ENCODE measurements at places on chromosomes 12 and 14.

DNA sequence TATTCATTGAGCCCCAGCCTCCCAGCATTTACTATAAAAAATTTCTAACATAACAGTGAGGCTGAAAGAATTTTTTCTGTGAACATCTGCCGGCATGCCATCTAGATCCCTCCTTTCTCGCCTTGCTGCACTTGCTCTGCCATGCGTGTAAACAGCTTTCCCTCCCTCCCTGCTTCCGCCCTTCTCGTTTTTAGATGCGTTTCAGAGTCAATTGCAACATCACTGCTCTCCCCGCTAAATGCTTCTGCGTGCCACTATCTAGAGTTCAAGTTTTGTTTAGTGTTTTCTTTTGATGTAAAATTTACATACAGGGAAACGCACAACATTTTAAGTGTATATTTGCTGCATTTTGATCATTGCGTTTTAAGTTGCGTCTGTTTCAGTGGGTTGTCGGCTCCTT lies 83.6 kb downstream of the CCDC92 start:
- no peak for DNase-seq

DNA sequence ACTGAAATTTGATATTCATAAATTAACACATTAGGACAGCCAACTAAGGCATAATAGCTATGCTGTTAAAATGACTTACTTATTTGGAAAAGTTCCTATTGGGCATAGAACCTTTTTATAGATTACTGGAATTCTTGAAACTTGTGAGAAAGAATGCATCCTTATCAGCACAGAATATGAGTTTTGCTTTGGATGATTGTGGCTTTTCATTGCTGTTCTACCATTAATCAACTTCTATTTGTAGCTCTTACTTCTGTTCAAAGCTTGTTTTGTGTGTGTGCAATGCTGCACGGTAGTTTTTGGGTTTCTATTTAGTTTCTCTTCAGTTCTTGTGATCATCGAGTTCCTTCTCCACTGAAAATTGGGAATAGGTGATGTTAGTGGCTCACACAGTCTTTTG lies 152.4 kb upstream of the PELI2 start:
- no peak for DNase-seq

DNA sequence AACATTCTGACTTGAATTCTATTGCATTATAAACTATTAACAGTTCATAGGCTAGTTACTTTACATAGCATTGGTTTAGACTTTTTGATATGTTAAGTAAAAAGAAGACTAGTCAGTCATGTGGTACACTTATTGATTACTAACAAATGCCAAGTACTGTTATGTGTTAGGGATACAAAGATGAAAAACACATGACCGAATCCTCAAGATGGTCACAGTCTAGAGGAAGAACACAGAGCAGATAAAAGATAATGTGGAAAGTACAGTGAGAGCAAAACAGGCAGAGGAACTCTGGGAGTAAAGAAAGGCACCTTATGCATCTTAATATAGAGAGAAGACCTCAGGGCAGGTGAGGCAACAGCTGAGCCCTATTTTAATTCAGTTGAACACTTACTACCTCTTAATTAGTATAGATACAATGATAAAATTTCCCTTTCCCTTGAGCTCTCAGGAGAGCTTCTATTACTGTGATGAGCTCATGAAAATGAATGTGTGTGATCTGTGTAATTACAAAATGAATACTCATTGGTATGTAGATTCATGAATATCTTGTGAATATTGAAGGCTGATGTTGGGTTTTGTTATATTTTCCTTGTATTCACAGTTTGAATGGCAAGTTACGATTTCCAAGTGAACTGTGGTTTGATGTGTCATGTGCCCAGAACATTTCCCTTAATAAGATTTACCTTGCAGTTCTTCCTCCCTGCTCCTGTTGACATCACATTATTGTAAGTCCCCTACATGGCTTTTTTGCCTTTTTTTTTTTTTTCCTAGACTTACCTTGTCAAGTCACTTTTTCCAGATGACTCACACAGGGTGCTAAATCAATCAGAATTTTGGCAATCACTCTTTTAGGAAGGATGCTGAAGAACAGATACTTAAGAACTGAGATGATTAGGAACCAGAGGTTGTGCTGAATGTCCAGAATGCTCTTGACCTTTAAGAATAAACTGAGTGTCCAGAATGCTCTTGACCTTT lies 29.5 kb upstream of the MSRB3 start:
- peak; percentile 7 for DNase-seq

DNA sequence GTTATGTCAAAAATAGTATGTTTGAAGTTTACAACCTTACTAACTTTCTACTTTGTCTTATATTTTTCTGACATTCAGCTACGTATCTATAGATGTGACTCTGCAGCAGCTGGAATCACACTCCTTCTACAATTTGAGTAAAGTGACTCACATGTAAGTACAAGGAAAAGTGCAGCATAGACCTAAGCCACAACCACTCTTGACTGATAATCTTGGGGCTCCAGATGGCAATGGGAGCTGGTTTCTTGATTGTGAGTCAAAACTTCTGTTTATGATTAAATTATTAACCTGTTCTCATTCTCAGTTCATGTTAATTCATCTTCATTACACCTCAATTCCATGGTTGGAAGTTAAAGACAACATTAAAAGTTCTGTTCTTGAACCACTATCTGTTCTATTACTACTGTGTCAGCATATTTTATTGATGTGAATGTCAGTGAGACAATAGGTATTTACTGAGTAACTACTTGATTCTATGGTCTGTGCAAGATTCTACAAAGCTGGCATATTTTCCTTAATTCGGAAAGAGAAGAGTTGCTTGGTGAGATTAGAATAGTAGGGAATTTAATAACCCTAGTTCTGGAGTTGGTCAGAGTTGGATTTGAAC lies 112.9 kb downstream of the TSHR start:
- DNase-seq = no peak

DNA sequence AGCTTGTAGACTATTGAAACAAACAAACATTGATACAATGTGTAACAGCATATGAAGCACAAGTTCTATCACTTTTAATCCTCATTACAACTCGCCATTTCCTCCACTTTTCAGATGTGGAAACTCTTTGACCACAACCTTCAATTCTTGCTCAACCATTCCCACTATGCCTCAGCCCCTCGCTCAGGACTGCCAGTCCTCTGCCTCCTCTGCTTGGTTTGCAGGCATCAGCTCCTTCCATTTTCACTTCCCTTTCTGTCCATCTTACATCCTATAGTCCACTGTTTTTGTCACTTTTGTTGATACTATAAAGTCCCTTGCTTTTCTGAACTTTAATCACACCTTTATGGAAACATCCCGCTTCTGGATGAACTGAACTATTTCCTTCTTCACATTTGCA lies 28.2 kb upstream of the CD27 start:
- no peak for DNase-seq

DNA sequence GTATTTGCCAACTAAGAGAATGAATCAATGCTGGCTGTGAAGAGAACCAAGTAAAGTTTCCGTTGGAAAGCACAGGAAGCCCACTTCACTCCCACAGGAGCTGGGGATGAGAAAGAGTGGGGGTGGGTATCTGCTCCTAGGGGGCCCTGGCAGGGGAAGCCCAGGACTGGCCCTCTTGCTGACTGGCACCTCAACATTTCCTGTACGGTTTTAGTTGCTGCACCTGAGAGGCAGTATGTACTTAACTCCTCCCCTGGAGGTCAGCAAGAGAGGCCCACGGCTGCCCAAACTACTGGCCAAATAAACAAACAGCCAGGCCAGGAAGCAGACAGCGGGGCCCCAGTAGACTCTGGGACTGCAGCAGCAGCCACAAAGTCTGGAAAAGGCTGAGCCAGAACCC lies 33.8 kb upstream of the VWF start:
- no peak for DNase-seq

DNA sequence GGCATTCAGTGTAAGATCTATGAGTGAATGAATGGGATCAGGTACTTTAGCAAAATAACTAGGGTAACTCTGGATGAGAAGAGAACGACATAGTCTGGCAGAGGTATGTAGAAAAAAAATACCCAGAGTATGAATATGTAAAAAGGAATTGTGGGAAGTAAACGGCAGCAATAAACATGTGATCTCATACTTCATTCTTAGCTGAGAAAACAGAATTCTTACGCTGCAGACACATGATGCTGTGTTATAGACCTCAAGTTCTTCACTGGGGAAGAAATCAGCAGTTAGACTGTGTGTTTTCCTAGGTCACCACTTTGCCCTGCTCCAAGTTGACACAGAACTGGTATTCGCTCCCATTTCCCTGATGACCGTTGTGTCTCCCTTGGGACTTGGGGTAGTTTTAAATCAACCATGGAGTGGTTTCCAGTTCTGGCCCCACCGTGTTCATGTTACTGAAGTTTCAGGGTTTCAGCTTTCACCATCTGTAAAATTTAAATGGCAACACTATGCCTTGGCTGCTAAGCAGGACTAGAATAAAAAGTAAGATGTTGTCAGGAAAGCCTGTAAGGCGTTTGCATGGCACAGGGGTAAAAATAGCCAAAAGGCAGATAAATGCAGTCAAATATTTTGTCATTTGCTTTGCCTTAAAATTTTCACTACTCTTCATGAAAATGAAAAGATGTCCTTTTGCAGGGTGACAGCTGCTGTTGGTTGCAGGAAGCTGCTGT lies 223.7 kb downstream of the PELI2 start:
- peak; percentile 59 for DNase-seq

GRCh38 chr12:29863665-29864064 lies 79.9 kb upstream of the TMTC1 start:
- DNase-seq = no peak

GRCh38 chr12:112838731-112839130 lies 47.2 kb downstream of the RPH3A start:
- DNase-seq = no peak

GRCh38 chr14:96662116-96662970 lies 134.8 kb upstream of the VRK1 start:
- DNase-seq = no peak

- no peak for DNase-seq
These were observed 11.7 kb downstream of the TUBA1C start for GRCh38 chr12:49276304-49277290.

GRCh38 chr14:34376649-34377267 lies 85.3 kb downstream of the SPTSSA start:
- DNase-seq = no peak

DNA sequence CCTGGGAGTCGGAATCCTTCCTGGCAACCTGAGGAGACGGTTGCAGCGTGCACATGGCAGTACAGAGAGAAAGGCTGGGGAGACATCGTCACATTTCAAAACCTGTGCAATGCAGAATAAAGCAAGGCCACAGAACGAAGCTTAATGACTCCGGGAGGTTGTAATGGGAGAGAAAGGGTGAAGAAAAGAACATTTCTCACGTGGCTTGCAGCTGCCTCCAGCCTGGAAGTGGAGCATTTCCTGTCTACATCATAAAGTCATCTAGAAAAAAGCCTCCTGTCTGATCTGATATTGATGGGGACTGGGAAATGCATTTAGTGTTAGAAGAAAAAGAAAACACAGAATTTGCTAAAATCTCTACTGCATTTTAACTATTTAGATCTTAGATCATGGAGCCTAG lies 209.3 kb downstream of the TMEM132C start:
- DNase-seq = no peak

DNA sequence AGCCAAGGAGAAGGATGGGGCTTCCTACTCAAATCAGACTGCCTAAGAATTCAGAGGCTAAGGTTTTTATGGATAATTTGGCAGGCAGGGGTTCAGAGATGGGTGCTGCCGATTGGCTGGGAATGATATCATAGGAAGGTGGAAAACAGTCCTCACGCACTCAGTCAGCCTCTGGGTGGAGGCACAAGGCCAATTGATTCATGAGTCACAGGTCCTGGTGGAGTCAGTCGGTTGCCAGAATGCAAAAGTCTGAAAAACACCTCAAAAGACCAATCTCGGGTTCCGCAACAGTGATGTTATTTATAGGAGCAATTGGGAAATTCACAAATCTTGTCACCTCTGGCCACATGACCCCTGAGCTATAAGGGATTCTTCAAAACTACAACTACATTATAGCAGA lies 105.5 kb downstream of the GXYLT1 start:
- DNase-seq = peak; percentile 70

DNA sequence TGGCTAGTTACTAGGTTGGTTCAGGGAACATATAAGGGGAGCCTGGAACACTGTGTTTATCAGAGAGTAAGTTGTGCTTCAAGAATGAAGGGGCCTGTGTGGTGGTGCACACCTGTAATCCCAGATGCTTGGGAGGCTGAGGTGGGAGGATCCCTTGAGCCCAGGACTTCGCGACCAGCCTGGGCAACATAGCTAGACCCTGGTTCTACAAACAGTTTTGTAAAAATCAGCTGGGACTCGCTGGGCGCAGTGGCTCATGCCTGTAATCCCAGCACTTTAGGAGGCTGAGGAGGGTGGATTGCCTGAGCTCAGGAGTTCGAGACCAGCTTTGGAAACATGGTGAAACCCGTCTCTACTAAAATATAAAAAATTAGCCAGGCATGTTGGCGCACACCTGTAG lies 42.1 kb upstream of the GPR132 start:
- DNase-seq = no peak

DNA sequence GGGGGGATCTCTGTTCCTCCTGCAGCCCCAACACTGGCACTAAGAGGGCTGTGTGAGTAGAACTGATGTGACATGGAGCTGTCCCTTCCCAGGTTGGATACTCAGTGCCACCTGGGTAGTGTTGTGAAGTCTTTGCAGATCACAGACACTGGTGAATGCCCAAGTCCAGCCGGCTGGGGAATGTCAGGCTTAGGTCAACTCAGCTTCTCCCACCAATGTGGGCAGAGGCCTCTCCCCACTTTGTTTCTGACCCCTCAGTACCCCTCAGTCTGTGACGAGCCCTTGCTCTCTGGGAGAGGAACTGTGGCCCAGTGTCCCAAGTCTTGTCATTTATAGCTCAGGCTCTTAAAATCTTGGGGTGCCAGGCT lies 11.3 kb downstream of the SLC25A29 start:
- no peak for DNase-seq

GRCh38 chr12:114263056-114263805 lies 142.7 kb downstream of the TBX5 start:
- peak; percentile 28 for DNase-seq

DNA sequence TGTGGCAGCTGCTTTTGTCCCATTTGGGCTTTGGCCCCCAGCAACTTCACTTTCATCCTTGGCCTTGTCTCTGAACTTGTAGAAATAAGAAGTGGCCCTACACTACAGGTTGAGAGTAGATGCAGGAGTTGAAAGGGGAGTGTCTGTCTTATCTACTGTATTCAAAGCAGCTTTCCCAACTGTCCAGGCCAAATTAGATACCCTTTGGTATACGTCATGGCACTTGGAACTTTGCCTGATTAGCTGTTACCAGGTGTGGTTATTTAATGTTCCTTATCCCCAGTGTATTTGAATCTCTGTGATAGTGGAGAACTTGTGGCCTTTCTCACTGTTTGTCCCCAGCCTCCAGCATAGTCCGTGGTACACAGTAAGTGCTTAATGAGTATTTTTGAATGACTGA lies 33.5 kb downstream of the SUDS3 start:
- no peak for DNase-seq

DNA sequence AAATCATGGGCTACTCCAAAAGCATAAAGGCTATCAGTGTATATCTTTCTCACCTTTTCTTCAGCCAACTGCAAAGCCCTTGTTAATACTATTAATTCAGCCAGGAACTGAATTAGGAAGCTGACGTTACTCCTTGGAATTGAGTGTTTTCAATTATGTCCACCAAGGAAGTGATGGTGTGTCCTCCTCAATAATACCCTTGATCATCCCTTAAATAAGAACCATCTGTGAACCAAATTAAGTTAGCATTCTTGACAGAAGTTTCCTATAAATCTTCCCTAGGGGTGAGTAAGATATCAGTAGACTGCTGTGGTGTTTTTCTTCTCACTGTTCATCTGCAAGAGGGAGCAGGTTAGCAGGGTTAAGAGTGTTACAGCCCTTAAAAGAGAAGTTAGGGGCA lies 252.3 kb upstream of the AVPR1A start:
- no peak for DNase-seq

GRCh38 chr12:8890313-8891085 lies 23.8 kb upstream of the PHC1 start:
- DNase-seq = peak; percentile 23

Data from stromal cell of bone marrow (primary cell).